ENCODE measurements at places on chromosomes 7 and 10. TPM values are rescaled to one million over a fixed set of nuclear protein-coding genes. Genes with fewer than 3 reads are reported as not detected.

BAZ1B gene
- 19.8 TPM for total RNA-seq

LAMTOR4 gene
- total RNA-seq: 48.4 TPM

MLXIPL gene
- 25.2 TPM for total RNA-seq

NFKB2 gene
- 19.0 TPM for total RNA-seq

SLC16A12 gene
- 17.3 TPM for total RNA-seq

MPP7 gene
- total RNA-seq: 14.9 TPM

LRRC4 gene
- total RNA-seq: 0.57 TPM

VSTM4 gene
- total RNA-seq: 2.4 TPM

ADCYAP1R1 gene
- 1.2 TPM for total RNA-seq

ADAMTS14 gene
- total RNA-seq: not detected

ACSL5 gene
- total RNA-seq: 2.9 TPM

ACBD7 gene
- total RNA-seq: 0.31 TPM

NKX2-3 gene
- 0.43 TPM for total RNA-seq

MEIG1 gene
- total RNA-seq: not detected

SPDYE16 gene
- total RNA-seq: 0.67 TPM

DNA sequence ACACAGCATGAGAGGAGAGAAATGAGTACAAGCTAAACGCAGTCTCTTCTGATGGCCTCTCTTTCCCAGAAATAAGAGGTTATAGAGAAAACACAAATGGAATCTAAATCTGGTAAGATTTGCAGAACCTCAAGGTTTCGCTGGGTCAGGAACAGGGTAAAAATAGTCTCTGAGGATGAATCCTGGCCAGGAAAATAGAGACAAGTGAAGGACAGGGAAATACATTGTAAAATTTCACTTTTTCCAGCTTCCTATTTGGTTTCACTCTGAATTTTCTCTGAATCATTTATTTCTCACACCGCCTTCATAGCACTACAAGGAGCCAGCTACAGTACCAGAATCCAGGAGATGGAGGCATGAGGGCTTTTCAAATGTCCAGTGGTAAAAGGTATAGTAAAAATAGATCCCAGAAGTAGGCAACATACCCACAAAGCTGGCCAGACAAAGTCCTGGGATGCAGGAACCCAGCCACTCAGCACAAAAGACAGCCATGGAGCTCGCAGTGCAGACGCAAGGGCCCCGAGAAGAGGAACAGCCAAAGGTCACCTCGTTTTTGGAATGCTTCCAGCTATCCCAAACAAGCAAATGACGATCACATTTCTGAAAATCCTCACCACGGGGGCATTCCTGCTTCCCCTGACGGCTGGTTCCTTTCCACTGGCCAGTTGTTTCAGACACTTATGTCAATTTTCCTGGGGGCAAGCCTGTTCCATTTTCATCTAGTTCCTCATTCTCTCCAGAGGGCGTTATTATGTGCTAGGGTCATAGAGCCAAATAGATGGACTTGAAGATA lies 21.5 kb upstream of the IKZF1 start:
- DNase-seq: no peak

- peak; percentile 81 for DNase-seq
Measured at GRCh38 chr7:56092789-56093531, at the start of gene PHKG1. TSS of gene PHKG1 (minus strand) at chr7:56092952. CDS start at chr7:56088941, 4,011 bp downstream.

DNA sequence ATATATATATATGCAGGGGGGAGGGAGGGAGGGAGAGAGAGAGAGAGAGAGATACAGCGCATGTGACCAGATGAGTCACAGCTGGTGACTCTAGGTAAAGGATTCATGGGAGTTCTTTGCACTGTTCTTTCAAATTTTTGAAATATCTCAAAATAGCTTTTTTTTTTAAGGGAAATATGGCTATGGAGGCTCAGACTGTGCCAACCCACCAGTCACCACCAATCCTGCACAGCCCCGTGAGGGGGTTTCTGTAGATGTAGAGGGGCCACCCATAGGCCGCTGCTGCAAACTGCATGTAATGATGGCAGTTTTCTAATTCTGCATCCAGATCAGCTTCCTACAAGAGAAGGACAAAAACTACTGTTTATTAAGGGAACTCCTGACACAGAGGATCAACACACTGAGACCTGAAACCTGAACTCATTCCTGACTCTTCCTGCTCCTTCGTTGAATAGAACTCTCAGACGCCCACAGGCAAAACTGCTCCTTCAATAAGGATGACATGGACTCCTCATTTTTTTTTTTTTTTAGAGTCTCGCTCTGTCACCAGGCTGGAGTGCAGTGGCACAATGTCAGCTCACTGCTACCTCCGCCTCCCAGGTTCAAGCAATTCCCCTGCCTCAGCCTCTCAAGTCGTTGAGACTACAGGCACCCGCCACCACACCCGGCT lies 17.3 kb downstream of the DAGLB start:
- DNase-seq: no peak

GRCh38 chr10:116451711-116452337 lies 24.2 kb downstream of the PNLIPRP3 start:
- DNase-seq: no peak

- DNase-seq: no peak
Measured at GRCh38 chr7:108384716-108385483, 71.3 kb downstream of the NRCAM start.

DNA sequence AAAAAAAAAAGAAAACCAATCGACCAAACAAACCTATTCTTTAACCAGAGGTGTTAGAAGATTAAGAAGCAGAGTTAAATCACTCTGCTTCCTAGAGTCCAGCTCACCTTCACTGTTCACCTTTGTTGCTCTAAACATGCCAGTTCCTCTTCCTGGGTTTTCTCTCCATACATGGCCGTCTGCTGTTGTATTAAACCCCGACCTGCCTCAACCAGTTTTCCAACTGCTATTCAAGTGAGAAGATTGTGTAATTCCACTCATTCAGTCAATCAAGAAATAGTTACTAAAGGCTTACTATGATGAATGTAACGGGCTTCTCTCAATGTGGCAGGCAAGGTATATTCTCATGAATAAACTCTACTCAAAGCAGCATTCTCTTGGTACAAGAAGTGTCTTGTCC lies 8.8 kb downstream of the AASS start:
- no peak for DNase-seq

- DNase-seq: peak; percentile 53
Measured at GRCh38 chr10:119209035-119209735, 1.8 kb downstream of the GRK5 start.

DNA sequence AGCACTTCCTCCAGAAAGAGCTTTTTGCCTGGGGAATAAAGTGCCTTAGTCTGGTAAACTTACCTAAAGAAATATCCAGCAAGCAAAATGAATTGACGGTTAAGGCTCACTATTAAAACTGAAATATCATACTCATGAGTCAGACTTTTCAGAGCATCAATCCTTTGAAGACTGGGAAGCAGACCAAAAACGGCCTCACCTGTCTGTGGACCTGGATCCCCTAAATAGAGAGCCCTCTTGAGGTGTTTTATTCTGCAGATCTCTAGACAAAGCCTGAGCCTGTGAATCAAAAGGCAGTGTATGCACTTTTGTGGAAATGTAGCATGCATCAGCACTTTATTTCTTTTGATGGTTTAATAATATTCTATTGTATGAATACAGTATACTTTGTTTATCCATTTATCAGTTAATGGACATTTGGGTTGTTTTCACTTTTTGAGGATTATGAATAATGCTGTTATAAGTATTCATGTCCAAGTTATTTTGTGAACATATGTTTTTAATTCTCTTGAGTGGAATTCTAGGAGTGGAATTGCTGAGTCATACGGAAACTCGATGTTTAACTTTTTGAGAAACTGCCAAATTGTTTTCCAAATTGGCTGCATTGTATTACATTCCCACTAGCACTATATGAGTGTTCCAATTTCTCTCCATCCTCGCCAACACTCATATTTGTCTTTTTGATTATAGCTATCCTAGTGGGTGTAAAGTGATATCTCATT lies 449.0 kb upstream of the IGFBP3 start:
- no peak for DNase-seq

GRCh38 chr7:75738604-75738974 lies at the start of gene HIP1:
TSS of gene HIP1 (minus strand) at chr7:75738941. CDS start at chr7:75738920, 21 bp downstream.
- no peak for DNase-seq

DNA sequence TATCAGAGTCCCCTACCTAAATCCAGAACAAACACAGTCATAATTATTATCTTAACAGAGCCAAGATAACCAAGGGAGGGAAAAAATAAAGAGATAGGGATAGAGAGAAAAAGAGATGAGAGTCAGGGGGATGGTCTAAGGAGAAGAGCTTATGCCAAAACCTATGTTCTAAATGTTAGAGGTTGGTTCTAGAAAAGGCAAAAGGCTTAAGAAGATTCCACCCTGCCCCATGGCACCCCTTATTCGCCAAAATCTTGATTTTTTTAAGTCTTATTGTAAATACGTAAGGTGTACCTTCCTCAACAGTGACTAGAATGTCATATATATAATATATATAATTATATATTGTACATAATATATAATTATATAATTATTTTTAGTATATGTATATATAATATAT lies 29.6 kb upstream of the CTNNA3 start:
- DNase-seq: no peak

- no peak for DNase-seq
Measured at GRCh38 chr10:103836861-103837260, 18.5 kb downstream of the SH3PXD2A start.

- no peak for DNase-seq
Measured at GRCh38 chr7:111780527-111780926, 218.2 kb upstream of the IMMP2L start.

DNA sequence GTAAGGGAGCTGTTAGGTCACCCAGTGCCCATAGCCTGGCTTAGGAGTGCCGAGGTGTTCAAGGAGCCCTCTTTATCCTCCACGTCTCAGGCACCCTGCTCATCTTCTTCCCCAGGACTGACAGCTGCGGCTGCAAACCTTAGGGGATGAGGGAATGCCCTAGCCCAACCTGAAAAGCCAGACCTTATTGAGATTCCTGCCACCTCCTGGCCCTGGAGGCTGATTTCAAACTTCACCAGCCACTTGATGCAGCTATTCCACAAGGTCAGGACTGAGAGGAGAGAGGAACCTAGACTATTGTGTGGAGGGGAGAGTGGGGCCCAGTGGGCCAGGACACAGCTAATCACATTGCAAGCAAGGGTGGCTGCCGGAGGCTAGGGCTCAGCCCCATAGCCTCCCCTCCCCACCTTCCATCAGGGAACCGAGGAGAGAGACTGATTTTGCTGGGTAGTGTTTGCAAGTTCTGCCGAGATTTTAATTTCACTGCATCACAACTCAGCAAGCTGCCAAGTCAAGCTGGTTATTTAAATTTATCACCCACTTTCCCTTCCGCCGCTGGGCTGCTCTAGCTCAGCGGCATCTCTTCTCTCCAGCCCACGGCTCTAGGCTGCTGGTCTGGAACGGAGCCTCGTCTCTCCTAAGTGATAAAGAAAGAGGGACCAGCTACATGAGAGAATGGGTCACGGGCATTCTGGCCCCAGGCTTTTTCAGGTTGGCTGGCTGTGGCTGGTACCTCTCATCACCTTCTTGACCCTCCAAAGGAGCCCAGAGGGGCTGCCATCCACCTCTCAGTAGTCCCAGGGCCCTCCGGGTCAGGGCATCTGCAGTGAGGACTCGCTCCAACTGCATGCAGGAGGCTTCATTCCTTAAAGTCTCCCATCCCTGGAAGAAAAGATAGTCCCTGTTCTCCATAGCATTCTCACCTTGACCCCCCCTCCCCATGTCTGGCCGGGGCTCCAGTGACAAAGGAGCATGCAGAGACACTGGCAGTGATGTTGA lies 66.7 kb downstream of the PAX2 start:
- no peak for DNase-seq

- no peak for DNase-seq
Measured at GRCh38 chr10:11891776-11892486, 68.8 kb downstream of the PROSER2 start.

- peak; percentile 18 for DNase-seq
Measured at GRCh38 chr10:17453373-17454091, 863 bp downstream of the ST8SIA6 start.

- DNase-seq: no peak
Measured at GRCh38 chr10:73964743-73965142, 33.2 kb upstream of the VCL start.

- DNase-seq: no peak
Measured at GRCh38 chr10:8052341-8052955, 2.0 kb upstream of the GATA3 start.

GRCh38 chr10:1047937-1048336 lies 982 bp downstream of the IDI1 start:
- no peak for DNase-seq

GRCh38 chr7:96685353-96685752 lies 24.3 kb downstream of the SEM1 start:
- no peak for DNase-seq

- DNase-seq: no peak
Measured at GRCh38 chr10:60335708-60336107, 54.0 kb downstream of the ANK3 start.

GRCh38 chr10:105279101-105279500 lies 638.0 kb downstream of the SORCS3 start:
- DNase-seq: no peak

DNA sequence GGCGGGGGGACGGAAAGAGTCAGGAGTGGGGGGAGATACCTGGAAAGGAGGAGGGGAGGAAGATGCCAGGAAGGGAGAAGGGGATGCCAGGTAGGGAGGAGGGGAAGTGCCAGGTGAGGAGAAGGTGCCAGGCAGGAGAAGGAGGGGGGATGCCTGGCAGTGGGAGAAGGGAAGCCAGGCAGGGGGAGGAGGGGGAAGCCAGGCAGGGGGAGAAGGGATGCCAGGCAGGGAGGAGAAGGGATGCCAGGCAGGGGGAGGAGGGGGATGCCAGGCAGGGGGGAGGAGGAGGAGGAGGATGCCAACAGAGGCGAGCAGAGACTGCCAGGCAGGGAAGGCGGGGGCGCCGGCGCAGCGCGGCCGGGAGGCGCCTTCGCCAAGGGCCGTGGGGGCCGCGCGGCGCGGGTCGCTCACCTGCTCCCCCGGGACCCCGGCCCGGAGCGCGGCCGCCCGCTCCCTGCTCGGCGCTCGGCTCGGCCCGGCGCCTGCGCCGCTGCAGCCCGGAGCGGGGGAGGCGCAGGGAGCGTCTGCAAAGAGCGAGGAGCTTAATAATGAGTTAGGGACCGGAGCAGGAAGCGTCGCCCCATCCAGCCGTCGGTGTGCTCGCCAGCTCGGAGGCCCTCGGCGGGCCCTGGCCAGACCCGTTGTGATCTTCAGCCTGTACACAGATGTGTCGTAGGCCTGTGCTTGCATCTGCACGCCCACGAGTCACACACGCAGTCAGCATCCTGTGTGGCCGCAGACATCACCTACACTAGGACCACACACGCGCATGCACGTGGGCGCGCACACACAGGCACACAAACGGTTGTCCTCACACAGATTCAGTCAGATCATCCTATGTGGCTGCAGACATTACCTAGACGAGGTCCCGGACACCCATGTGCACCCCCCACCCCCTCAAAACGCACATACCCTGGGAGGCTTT lies 28.4 kb upstream of the SMARCD3 start:
- DNase-seq: peak; percentile 76

DNA sequence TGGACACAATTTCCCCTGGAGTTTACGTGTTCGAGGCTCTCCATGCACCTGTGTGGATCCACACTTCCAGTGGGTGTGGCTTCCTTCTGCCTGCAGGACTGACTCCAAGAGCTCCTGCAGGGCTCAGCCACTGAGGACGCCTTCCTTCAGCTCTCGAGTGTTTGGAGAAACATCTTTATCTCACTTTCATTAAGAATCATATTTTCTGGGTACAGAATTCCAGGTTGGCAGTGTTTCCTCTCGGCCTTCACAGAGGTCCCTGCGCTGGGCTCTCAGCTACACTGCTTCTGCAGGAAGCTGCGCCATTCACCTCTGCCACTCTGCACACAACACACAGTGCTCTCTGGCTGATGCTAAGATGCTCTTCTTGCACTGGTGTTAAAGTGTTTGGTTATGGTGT lies 69.9 kb upstream of the NKX6-2 start:
- no peak for DNase-seq

- DNase-seq: no peak
Measured at GRCh38 chr10:4519658-4520402, 306.2 kb upstream of the AKR1E2 start.

GRCh38 chr7:54811846-54812254 lies 52.8 kb upstream of the SEC61G start:
- no peak for DNase-seq

Measured in pancreas (tissue), 10 donors.